Activated T-cell treated with anti-CD3 and anti-CD28 coated beads, Interleukin-2, amount 50 U/mL, for 48 hours (primary cell): ENCODE measurements at places on chromosomes 16 and 17.

- DNase-seq: no peak
Observed at GRCh38 chr16:85187447-85187846, 75.2 kb upstream of the CIBAR2 start.

- DNase-seq: no peak
Observed at GRCh38 chr16:55379876-55380390, 55.9 kb downstream of the IRX6 start.

DNA sequence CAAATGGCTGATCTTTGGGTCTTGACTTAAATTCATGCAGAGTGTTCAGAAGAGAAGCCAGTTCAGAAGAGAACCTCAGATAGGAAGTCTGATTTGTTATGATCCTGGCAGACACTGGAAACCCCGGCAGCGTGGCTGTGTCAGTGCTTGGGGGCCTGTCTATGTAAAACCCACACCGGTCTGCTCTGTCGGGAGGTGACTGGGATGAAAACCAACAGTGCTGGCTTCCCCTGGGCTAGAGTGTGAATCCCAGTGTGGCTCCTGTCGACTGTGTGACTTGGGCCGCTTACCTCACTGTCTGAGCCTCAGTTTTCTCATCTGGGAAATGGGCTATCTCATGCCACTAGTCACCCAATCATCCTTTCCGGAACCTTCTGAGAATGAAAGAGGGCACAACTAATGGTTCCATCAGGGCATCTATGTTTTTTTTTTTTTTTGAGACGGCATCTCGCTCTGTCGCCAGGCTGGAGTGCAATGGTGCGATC, 92.4 kb downstream of the FOXL1 start:
- no peak for DNase-seq

DNA sequence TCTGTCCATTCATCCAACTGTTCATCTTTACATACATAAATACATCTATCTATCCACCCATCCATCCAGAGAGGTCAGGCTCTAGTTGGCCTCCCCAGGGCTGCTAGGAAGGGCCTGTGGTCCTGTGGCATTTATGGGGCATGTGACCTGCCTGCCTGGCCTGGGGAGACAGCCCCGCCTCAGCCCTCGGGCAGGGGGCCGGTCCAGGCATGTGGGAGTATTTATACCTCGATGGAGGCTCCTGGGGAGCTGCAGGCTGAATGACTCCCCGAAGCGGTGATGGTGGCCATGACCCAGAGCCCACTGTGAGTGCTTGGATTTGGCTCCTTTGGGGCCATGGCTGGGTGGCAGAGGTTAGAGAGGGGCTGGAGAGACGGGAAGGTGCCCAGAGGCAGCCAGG, 7.3 kb downstream of the FOXN1 start:
- no peak for DNase-seq

DNA sequence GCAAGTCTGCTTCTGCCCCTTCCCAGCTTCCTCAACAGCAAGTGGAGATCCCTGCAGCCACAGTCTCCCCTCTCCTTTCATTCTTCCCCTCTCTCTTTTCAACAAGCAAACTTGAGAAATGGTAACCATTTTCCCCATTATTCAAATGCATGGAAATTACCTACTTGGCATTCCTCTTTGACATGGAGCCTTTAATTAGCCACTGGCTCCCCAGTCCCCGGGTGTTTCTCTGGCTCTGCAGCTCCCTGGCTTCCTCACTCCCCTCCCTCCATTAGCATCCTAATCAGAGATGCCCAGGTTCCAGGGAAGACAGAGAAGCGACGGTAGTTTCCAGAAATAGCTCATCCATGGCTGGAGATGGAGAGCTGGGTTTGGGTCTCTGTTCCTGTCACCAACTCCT, 116.0 kb downstream of the CCT6B start:
- DNase-seq: no peak

- DNase-seq: no peak
Observed at GRCh38 chr17:69575346-69575761, 160.9 kb downstream of the MAP2K6 start.

- peak; percentile 97 for DNase-seq
Observed at GRCh38 chr17:81833160-81833920, at the start of gene MCRIP1. MCRIP1 (minus strand) TSS chr17:81833291; CDS start chr17:81824506, 8,785 bp downstream.

GRCh38 chr17:44915321-44915726, at the start of gene GFAP:
GFAP (minus strand) TSS chr17:44915500; CDS start chr17:44915486, 14 bp downstream.
- no peak for DNase-seq

DNA sequence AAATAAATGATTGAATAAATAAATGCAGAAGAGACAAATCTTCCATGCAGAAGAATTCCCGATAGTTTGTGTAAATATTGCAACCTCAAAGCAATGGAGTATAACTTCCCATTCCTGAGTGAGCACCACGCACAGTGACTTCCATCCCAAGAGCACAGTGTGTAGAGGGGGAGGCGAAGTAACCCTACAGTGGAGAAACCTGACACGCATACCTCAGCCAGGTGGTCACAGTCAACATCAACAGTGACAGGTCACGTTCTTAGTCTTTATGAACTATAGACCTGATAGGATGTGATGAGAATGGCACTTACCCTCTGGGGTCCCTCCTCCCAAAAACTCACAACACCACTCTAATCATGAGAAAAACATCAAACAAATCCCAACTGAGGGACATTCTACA, 111.6 kb downstream of the DYNLRB2 start:
- DNase-seq: no peak

DNA sequence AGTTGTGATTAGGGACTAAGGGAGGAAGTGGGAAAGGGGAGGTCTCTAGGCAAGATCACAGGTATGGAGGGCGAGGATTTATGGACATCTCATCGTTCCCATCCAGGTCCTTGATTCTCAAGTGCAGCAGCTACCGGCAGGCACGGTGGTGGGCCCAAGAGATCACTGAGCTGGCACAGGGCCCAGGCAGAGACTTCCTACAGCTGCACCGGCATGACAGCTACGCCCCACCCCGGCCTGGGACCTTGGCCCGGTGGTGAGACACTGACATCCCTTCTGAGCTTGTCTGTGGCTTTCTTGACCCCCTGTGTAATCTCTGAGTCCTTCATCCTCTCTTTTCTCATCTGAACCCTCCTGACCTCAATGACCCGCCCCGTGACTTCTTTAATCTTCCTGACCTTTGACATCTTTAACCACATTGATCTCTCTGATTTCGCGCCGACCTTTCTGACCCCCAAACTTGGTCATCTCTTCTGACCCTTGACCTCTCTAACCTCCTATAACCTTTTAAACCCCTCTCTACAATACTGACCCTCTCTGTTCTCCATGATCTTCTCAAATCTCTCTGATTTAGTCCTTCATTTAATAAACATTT, 3.8 kb downstream of the PLD2 start:
- DNase-seq: no peak

GRCh38 chr16:8959921-8960787, 3.6 kb downstream of the USP7 start:
- DNase-seq: no peak

DNA sequence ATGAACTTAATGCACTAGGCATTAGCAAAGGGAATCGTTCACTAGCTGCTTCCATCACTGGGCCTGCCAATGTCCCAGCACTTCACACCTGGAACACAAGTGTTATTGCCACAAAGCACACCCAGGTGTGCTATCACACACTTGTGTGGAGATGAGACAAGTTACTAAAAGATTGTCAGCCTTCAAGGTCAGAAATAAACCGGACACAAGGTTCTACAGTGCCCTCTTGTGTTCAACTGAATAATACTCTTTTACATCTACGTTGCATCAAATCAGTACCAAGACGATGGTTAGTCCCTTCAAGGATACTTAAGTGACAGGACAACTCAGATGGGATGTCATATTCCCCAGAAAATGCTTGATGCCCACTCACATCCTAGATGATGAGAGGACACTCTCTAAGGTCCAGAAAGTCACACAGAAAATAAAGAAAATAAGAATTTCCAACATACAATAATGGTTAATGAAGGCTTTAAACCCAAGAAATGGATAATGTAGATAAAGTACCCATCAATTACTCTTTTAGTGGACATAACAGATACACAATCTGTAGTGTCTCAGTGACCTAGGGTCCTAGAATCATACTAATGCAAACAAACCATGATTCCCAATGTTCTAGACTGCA, 16.4 kb upstream of the GLG1 start:
- DNase-seq: no peak

GRCh38 chr17:31842195-31843069, 16.6 kb downstream of the COPRS start:
- DNase-seq: peak; percentile 76

- DNase-seq: no peak
Observed at GRCh38 chr17:8468127-8468526, 32.4 kb downstream of the NDEL1 start.

DNA sequence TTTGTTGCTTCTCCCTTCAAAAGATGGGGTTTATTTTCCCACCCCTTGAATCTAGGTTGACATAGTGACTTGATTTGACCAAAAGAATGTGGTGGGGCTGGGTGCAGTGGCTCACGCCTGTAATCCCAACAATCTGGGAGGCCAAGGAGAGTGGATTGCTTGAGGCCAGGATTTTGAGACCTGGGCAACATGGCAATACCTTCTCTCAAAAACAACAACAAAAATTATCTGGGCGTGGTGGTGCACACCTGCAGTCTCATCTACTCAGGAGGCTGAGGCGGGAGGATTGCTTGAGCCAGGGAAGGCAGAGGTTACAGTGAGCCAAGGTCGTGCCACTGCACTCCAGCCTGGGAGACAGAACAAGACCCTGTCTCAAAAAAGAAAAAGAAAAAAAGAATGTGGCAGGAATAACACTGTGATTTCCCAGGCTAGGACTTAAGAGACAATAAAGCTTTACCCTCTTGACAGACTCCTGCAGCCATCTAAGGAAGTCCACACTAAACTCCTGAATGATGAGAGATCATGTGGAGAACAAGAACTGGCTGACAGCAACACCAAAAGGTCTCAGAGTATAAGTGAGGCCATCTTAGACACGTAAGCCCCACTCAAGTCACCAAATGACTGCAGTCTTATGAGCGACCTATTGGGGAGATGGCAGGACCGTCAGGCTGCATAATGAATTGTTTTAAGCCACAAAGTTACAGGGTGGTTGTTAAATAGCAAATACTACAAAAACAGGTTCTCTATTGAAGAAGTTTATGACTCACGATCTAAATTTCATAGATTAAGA, 37.0 kb downstream of the FBXL20 start:
- DNase-seq: no peak

GRCh38 chr16:27110524-27110896, 43.8 kb downstream of the C16orf82 start:
- no peak for DNase-seq

- no peak for DNase-seq
Observed at GRCh38 chr16:26667307-26667706, 399.4 kb upstream of the C16orf82 start.

DNA sequence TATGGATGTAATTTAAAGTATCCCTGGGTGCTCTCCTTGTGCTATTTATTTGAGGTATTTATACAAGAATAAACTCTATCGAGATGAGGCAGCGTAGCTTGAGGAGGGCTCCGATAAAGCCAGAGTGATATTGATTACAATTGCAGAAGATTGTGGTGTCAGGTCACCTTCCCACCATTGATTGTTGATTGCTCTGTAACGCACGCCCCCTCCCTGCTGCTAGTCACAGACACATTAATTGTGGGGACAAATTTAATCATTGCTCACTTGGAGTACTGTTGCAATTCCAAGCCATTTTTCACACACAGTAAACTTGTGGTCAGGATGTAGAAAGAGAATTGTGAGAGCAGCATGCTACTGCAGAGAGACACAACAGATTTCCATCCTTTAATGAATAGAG, 75.4 kb downstream of the IRX3 start:
- DNase-seq: no peak

- peak; percentile 87 for DNase-seq
Observed at GRCh38 chr16:67447508-67448076, 16.7 kb downstream of the HSD11B2 start.

DNA sequence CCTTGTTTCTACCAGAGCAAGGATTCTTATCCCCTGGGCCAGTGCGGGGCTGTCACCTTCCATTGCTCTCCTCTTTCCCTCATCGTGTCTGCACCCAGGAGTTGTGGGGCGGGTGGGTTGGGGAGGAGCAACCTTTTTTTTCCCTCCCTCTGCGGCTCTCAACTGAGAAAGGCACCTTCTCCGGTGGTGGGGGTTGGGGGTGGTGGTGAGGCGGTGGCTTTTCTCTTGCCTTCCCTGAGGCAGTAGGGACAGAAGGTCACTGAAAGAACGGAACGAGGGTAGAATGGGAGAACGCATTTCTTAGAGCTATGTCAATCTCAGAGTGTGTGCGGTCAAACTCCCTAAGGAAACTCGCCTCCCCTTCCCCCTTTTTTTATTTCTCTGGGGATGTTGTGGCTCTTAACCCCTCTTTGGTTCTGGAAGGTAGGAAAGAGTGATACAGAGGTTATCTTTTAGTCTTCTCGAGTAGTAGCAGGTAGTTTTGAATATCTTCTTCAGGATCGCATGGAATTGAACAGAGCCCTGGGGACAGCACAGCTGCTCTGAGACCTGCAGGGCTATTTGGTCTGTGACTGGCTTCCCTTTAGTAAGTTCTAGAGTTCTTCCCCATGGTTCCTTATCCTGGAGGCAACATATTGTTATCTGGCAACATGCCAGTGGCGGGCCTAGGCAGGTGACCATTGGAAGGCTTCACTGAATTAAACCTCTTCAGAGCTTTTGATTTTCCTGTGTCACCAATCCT, 994 bp downstream of the CLTC start:
- peak; percentile 66 for DNase-seq

DNA sequence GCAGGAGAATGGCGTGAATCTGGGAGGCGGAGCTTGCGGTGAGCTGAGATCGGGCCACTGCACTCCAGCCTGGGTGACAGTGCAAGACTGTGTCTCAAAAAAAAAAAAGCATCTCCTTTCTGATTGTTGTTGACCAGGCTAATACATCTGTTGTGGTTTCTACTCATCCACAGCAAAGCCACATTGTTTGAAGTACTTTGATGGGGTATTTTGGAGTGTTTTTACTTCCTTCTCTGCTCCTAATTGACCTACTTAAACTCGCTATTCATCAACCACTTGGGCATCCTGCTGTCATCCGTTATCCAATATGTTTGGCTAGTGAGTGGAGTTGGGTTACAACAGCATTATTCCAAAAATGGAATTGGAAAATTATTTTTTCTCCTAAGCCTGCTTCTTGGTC, 3.5 kb upstream of the CDC27 start:
- DNase-seq: no peak

GRCh38 chr17:76581515-76581914, 4.1 kb downstream of the ST6GALNAC2 start:
- DNase-seq: no peak
